ENCODE measurements at places on chromosomes 7 and 10.

DNA sequence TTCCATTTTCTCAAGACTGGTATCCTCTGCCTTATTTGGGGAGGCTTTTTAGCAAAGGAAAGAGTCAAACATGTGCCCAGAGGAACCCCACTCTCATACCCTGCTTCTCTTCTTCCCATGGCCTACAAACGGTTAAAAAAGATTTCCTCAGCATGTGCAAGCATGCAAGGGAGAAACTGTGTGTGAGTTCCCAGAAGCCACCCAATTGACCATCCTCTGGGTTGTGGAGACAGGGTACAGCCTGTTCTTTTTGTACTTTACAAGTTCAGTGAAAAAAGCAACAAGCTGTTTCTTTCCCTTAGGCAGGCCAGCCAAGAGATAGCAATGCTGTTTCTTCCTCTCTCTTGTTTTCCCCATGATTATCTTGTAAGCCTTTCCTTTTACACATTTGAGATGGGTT, 68.8 kb upstream of the MTPN start:
- DNase-seq = no peak

DNA sequence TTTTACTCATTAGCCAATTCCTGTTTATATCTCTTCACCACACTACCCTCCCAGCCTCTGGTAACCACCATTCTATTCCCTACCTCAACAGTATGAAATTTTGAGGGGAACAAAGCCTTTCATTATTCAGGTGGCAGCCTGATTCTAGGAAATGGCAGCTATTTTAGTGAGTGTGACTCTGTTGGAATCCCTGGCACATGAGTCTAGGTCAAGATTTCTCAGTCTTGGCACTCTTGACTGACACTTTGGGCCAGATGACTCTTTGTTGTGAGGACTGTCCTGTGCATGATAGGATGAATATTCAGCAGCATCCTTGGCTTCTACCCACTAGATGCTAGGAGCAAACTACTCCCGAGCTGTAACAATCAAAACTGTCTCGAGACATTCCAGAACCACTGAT, 322.8 kb upstream of the PHYHIPL start:
- no peak for DNase-seq

GRCh38 chr7:52956379-52956915, 79.0 kb upstream of the POM121L12 start:
- peak; percentile 6 for DNase-seq

DNA sequence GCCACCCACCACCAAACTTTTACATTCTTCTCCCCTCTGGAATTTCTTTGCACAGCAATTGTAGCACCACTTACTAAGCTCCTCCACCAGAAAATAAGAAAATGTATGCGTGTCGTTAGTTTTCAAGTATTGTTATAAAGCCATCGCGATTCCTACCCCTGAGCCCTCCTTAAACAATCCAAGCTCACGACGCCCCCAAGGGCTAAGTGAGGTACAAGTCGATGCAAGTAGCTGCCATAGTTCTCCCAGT, 1.3 kb downstream of the FRAT2 start:
- no peak for DNase-seq

GRCh38 chr7:92730808-92731207, 105.6 kb downstream of the CDK6 start:
- no peak for DNase-seq

GRCh38 chr7:40541336-40541735, 406.5 kb downstream of the SUGCT start:
- DNase-seq = no peak

DNA sequence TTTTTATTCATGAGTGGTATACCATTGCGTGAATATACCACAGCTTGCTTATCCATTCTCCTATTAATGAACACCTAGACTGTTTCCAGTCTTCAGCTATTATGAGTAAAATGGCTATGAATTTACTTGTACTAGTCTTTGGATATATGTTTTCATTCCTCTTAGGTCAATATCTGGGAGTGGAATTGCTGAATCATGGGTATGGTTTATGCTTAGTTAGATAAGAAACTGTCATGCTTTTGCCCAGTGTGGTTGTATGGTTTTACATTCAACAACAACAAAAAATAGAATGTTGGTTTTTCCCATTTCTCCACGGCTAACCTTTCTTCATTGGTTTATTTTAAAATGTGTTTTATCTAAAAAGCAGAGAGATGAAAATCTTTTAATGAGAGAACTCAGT, 308.3 kb downstream of the PHF14 start:
- no peak for DNase-seq

DNA sequence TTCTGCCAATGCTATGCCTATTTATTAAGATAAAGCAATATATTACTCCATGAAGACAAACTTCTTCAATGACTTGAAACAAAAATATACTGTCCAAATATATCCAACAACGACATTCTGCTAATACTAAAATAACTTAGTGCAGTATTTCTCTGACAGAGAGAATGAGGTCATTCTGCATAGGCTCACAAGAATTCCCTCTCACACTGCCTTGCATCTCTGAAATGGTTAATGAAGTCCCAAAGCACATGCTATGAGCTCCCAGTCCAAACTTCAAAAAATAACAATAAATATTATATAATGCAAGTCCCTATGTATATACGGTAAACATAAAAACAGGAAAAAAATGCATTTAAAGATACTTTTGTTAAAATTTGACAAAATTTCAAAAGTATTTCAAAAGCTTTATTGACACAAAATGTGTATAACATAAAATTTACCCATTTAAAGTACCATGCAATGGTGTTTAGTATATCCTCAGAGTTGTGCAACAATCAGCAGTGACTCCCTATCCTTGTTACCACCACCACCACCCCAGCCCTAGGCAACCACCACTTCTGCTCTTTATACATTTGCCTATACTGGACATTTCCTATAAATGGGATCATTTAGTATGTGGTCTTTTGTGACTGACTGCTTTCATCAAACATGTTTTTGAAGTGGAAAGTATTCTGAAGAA, 27.6 kb downstream of the CHCHD3 start:
- peak; percentile 55 for DNase-seq

GRCh38 chr10:60008816-60009215, 102.5 kb upstream of the CCDC6 start:
- no peak for DNase-seq

GRCh38 chr7:29795696-29796580, 10.4 kb upstream of the WIPF3 start:
- no peak for DNase-seq

DNA sequence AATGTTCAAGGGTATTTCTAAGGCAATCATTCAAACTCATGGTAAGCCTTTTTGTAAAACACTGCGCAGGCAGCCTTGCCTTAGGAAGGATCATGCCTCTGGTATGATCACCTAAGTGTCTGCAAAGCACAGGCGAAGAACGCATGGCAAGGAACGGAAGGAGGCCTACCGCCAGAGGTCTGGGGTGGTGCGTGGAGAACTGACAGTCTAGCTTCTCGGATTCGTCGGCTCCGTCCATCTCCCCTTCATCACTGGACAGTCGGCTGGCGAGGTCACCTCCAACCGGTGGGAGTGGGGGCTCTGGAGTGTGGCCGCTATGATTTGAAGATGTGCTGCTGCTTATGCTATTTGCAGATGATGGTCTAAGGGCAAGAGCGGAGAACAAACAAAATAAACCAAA, 42.6 kb upstream of the EFCAB10 start:
- DNase-seq = no peak

- peak; percentile 93 for DNase-seq
These were observed 67.9 kb upstream of the PDZD8 start for GRCh38 chr10:117442944-117443685.

DNA sequence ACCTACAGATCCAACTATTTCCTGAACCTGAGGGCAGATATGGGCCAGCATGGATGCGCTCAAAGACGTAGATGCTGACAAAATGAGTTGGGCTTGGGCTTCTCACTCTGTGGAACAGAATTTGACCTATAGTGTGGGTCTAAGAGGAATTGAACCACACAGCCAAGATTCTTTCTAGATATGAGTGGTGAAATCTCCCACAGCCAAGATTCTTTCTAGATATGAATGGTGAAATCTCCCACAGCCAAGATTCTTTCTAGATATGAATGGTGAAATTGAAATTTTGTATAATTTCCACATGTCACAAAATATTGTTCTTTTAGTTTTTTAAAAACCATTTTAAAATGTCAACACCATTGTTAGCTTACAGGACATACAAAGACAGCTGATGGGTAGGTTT, 215.4 kb upstream of the LRGUK start:
- DNase-seq = no peak

GRCh38 chr7:23768022-23768421, 58.0 kb downstream of the STK31 start:
- no peak for DNase-seq

- DNase-seq = peak; percentile 44
These were observed 5.7 kb upstream of the CELF2 start for GRCh38 chr10:11011984-11012383.

Measured in kidney tubule cell (primary cell).